ENCODE measurements at places on chromosomes 3 and 15.

- DNase-seq: no peak
These were observed 14.4 kb downstream of the CCDC32 start for GRCh38 chr15:40550341-40551037.

DNA sequence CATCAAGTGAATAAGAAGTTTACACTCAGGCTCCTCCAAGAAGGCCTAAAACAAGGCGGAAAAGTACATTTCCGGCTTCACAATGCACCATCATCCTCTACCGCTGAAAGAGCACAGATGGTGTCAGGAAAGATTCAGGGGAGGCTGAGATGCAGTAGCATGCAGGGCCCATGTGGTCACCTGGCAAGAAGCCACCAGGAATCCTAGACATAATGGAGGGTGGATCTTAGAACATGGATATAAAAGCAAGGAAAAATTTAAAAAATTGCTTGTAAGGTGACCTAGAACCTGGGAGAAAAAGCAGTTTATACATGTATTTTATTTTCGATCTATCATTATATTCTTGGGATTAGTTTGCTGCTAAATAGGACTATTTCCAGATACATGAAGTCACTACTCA, 21.9 kb upstream of the OTOL1 start:
- no peak for DNase-seq

GRCh38 chr3:31895471-31895870, 85.6 kb downstream of the OSBPL10 start:
- no peak for DNase-seq

DNA sequence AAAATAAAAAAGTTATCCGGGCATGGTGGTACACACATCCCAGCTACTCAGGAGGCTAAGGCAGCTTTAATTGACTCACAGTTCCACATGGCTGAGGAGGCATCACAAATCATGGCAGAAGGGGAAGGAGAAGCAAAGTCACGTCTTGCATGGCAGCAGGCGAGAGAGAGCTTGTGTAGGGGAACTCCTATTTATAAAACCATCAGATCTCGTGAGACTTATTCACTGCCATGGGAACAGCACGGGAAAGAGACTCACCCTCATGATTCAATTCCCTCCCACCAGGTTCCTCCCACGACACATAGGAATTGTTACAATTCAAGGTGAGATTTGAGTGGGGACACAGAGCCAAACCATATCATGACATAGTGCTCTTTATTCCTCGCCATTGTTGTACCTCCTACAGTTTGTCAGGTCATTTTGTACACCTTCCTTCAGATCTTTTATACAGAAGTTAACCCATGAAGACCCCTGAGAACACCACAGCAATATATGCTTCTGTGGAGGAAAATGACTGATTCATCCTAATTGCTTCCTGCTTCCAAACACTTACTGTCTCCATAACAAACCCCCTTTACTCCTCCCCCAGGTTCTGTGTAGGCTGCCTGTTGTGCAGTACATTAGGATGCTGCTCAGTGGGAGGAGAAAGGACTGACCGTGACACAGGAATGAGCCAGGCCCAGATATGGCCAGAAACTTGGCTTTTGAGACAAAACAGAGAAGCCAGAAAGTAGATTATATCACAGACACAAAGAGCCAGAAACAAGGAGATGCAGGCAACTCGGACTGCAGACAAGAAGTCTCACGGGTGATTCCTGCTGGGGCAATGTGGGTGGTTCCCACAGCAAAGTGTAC, 67.9 kb upstream of the HEG1 start:
- no peak for DNase-seq

GRCh38 chr3:32897981-32898623, 53.3 kb upstream of the CCR4 start:
- DNase-seq: no peak
